ENCODE measurements at places on chromosomes 5 and 9.

DNA sequence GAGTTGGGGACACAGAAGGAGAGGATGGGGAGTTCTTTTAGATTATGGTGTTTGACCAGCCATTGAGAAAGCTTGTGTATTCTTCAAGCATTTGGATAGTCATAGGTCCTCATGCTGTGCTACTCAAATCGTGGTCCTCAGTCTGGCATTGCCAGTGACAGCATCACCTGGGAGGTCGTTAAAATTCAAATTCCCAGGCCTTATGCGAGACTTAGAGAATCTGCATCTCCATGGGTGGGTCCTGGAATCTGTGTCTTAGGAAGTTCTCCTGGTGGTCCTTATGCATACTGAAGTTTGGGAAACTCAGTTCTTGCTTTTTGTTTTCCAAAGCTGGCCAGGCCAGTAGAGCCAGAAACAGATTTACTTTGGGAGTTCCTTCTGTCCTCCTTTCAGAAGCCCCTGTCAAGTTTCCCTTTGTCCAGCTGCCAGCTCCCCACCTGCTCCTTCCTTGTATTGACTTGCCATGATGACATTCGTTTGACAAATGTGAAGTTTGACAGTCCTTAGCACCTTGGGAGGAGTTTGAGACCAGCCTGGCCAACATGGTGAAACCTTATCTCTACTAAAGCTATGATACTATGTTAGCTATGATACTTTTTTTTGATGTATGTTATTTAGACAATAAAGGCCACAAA lies 95.6 kb downstream of the PALM2AKAP2 start:
- no peak for DNase-seq

GRCh38 chr5:98540056-98540455 lies 233.4 kb upstream of the RGMB start:
- no peak for DNase-seq

GRCh38 chr5:169263591-169263990 lies 37.3 kb downstream of the SLIT3 start:
- no peak for DNase-seq

GRCh38 chr5:3999929-4000328 lies 404.3 kb downstream of the IRX1 start:
- DNase-seq: no peak

- peak; percentile 51 for DNase-seq
Measured at GRCh38 chr9:117616431-117616831, 87.8 kb upstream of the TLR4 start.

- DNase-seq: no peak
Measured at GRCh38 chr5:131459216-131459615, 175.8 kb downstream of the RAPGEF6 start.

DNA sequence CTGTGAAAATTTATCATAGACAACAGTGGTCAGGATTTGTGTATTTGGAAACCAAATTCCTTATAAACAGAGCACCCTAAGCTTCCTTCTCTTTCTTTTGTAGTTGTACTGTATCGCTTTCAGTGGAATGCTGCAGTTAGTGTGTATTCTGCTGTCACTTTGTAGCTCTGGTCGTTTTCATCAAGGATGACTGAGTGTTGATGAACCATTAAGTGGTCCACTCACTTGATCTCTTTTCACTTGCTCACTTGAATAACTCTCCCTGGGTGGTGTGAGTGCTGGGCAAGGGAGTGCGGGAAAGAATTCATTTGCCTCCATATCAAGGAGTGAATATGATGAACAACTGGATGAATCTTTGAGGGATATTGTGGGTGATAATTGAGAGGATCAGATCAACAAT lies 1225.7 kb upstream of the WWC1 start:
- no peak for DNase-seq

GRCh38 chr5:17180864-17181723 lies 36.3 kb upstream of the BASP1 start:
- no peak for DNase-seq

- peak; percentile 4 for DNase-seq
Measured at GRCh38 chr5:157900644-157901043, 41.7 kb upstream of the CLINT1 start.

DNA sequence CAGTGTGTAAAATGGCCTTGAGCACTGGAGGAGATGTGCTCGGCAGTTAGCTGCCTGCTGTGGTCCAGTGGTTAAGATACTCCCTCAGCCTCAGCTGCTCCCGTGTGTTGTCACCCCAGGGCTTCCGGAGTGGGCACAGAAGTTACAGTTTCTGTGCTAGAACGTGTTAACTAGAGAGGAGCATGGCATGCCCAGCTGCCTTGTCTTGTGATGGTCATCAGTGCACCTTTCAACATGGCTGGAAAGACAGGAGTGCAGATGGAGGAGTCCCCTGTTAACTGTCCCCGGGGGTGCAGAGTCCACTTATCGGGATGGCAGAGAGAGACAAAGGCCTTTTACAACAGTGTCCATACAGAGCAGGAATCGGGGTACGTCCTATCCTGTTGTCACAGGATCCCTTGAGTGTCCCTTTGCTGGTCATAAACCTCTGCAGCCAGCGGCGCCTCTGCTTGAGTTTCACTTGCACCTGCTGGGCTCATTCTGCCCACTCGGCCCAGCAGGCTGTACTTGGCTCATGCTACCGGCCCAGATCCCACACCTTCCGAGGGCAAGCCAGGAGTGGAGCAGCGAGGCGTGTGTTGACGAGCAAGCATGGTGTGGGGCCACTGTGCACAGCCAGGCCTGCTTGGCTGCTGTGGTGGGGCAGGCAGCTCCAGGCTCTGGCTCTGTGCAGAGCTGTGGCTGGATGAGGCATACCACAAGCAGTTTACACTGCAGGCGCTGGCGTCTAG lies 112.6 kb downstream of the EHMT1 start:
- DNase-seq: no peak

- no peak for DNase-seq
Measured at GRCh38 chr5:58641533-58641932, 58.7 kb downstream of the RAB3C start.

GRCh38 chr9:131776473-131776872 lies 36.6 kb upstream of the RAPGEF1 start:
- no peak for DNase-seq

DNA sequence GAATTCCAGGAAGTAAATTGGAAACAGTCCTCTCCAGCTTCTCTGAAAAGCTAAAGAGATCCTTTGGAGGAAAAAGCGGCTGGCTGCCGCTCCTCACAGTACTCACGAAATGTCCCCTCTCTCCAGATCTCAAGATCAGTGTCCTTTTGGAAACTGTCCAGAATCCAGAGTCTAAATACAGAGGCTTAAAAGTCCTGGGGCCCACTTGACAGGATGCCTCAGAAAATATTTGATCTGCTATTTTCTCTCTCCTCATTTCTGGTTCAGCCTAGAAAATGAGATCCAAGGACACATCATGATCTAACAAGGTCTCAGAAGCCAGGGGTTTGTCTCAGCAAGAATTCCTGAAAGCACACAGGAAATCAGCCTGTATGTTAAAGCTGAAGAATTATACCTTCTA lies 7.2 kb downstream of the C1QTNF2 start:
- DNase-seq: no peak

DNA sequence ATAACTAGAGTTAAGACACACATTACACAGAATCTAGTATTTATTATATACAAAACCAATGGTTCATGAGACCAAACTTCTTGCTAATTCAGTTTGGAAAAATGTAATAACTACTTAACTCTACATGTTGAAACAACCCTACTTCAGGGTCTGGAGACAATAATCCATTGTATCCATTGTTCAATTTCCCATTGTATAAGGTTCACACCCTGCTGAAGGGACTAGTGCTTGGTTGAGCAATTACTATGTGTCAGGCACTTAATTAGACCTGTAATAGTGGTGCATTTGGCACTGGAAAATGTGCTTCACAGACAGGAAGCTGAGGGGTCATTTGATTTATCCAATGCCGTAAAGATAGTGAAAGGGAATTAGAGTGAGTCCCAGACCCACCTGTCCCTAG lies 114.3 kb upstream of the PAPPA start:
- no peak for DNase-seq

- no peak for DNase-seq
Measured at GRCh38 chr9:21778304-21778703, 24.1 kb upstream of the MTAP start.

GRCh38 chr9:4102078-4102477 lies 197.8 kb downstream of the GLIS3 start:
- DNase-seq: no peak

GRCh38 chr9:26756881-26757280 lies 135.7 kb downstream of the CAAP1 start:
- DNase-seq: no peak

GRCh38 chr5:32471784-32472183 lies 27.2 kb upstream of the ZFR start:
- no peak for DNase-seq

DNA sequence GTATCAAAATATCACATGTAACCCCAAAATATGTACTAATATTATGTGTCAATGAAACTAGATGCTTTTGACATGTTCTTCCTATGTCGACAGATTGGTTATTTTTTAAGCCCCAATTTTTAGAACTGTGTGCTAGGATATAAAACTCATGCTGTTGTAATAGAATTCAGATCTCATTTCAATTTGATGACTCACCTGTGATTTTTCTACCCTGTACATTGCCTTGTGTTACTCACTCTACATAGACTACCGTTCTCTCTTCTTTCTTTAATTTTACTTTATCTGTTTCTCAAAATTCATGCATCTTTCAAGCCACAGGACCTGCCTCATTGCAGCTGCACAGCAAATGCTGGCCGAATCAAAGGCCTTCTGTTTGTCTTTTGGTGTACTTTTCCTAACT lies 284.5 kb downstream of the MAT2B start:
- DNase-seq: no peak

- no peak for DNase-seq
Measured at GRCh38 chr5:89267788-89268187, 384.8 kb upstream of the MEF2C start.
